ENCODE measurements at places on chromosomes 6 and 20. TPM values are rescaled to one million over a fixed set of nuclear protein-coding genes. Genes with fewer than 3 reads are reported as not detected.

Gene ADTRP
- total RNA-seq, result 19.3 TPM

Gene EPPIN
- total RNA-seq, result not detected

Gene FUCA2
- total RNA-seq, result 69.9 TPM

Gene HLA-E
- 979 TPM for total RNA-seq

Gene SNRPB
- 122 TPM for total RNA-seq

Gene IYD
- total RNA-seq, result 0.98 TPM

Gene OLIG3
- total RNA-seq, result not detected

Gene UBE2V1
- 78.7 TPM for total RNA-seq

Gene CFAP206
- 2.3 TPM for total RNA-seq

DNA sequence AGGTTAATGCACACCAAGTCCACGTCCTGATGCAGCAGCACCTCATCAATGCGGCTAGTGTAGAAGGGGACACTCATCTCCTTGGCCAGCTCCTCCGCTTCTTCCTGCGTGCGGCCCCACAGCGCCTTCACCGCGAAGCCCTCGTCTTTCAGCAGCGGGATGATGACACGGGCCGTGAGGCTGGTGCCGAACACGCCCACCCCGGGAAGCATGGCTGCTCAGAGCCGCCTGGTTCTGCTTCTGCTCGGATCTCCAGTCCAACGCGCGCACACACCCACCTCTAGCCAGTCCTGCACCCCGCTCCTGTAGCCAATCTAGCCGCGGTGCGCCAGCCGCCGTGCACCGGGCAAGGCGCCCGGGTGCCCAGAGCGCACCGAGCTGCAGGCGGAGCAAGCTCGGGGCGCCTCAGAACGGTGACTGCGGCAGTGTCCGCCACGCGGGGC is 700 bp downstream of the GFOD1 start:
- no peaks in the 10 kb centered on the region for H3K27me3 ChIP-seq
- peaks cover 24% of the 10 kb centered on the region for H3K4me1 ChIP-seq
- no peaks in the 10 kb centered on the region for H3K36me3 ChIP-seq

DNA sequence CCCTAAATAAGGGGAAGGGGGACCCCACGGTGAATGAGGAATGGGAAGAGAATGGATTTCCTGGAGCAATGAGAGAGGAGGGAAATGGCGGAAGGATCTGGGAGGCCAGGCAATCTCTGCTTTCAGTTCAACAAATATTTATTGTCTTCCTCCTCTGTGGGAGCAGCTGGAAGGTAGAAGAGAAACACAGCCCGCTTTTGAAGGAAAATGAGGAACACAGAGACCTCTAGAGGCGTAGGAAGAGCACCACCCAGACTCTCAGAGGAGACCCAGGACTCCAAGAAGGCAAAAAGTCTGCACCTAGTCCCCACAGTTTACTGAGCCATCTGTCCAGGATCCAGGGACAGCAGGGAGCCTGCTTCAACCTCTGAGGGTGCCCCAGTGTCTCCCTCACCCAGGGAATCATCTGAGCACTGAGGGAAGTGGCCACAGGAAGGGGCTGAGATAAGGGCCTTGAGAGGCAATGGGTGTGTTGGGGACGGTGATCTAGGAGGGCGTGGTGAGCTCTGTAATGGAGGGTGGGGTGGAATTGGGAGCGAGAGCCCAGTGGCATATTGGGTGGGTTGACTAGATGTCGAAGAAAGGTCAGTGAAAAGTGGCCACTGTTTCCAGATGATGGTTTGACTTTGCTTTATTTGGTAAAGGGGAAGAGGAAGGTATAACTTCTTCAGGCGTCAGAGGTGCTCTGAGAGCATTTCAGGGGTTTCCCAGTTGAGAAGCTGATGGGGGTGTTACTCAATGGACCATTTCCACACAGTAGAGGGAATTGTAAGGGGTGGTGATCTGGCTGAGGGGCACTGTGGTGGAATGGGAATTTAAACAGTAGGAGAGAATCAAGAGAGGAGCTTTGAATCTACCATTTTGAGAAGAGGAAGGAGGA is 610 bp downstream of the PSORS1C1 start:
- H3K36me3 ChIP-seq, result no peaks in the 10 kb centered on the region
- H3K27ac ChIP-seq, result peak overlapping the region; percentile 69
- peaks cover 8% of the 10 kb centered on the region for H3K4me1 ChIP-seq
- H3K27me3 ChIP-seq, result no peaks in the 10 kb centered on the region

DNA sequence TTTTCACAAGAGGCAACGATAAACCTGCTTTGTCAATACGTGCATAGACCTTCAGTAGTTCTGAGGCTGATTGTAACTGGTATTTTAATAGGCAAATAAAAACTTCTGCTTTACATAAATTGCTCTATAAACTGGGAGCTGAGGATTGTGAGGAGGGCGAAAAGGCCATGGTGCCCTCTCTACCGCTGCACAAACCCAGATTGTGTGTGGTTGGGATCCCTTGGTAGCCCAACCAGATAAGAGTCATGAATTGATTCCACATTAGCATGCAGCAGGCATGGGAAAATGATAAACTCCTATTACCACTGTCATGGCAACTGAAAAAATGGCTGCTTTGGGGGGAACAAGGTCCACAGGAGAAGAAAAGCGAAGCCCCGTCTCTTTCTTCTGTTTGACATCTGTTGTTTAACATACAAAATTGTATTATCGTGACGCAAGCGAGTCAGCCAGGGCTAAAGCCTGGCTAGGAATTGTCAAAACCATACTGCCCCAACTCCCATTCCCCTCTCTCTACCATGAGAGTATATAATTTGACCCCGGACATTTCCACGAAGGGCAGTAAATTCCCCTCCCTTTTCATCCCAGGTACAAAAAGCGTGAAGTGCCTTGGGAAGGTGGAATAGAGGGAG is 157.8 kb upstream of the SALL4 start:
- DNase-seq, result no peak
- H3K4me3 ChIP-seq, result no peak overlapping the region
- H3K36me3 ChIP-seq, result no peaks in the 10 kb centered on the region
- no peak overlapping the region for H3K27ac ChIP-seq

- no peak for DNase-seq
- H3K27ac ChIP-seq, result no peak overlapping the region
- no peak overlapping the region for H3K4me3 ChIP-seq
- no peaks in the 10 kb centered on the region for H3K36me3 ChIP-seq
- H3K27me3 ChIP-seq, result no peaks in the 10 kb centered on the region
These were observed 6.7 kb downstream of the BCLAF1 start for GRCh38 chr6:136282906-136283305.

- DNase-seq, result no peak
- no peaks in the 10 kb centered on the region for H3K27me3 ChIP-seq
- H3K4me3 ChIP-seq, result no peak overlapping the region
- H3K27ac ChIP-seq, result no peak overlapping the region
These were observed 174.1 kb downstream of the CARMIL1 start for GRCh38 chr6:25453288-25453687.

- H3K27ac ChIP-seq, result no peak overlapping the region
- H3K36me3 ChIP-seq, result peaks cover 38% of the 10 kb centered on the region
- no peaks in the 10 kb centered on the region for H3K27me3 ChIP-seq
- no peak for DNase-seq
- H3K4me1 ChIP-seq, result no peaks in the 10 kb centered on the region
These were observed 90.6 kb downstream of the MAP3K4 start for GRCh38 chr6:161082215-161082614.

GRCh38 chr6:71336901-71337300 is 48.3 kb downstream of the OGFRL1 start:
- DNase-seq, result no peak
- H3K36me3 ChIP-seq, result no peaks in the 10 kb centered on the region
- H3K27me3 ChIP-seq, result no peaks in the 10 kb centered on the region
- H3K4me1 ChIP-seq, result peaks cover 18% of the 10 kb centered on the region
- H3K4me3 ChIP-seq, result no peak overlapping the region

- H3K27me3 ChIP-seq, result no peaks in the 10 kb centered on the region
- peak overlapping the region; percentile 75 for H3K27ac ChIP-seq
- no peaks in the 10 kb centered on the region for H3K36me3 ChIP-seq
- H3K4me3 ChIP-seq, result no peak overlapping the region
These were observed 1.8 kb downstream of the ZNF831 start for GRCh38 chr20:59165396-59165795.

DNA sequence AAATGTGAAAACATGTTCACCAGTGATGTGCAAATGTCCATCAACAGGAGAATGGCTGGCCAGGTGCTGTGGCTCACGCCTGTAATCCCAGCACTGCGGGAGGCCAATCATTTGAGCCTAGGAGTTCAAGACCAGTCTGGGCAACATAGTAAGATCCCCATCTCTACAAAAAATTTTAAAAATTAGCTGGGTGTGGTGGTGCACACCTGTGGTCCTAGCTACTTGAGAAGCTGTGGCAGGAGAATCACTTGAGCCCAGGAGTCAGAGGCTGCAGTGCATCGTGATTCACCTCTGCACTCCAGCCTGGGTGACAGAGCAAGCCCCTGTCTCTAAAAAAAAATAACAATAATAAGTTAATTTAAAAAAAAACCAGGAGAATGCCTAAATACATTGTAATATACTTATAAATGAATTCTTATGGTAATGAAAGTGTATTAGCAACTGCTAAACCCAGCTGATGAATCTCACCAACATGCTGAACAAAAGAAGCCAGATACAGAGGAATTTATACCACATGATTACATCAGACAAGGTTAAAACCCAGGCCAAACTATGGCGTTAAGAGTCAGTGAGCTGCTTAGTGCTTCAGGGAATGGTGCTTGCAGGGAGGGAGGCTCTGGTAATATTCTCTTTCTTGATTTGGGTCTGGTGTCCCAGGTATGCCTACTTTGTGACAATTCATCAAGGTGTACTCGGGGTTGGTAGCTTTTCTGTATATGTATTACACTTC is 36.4 kb downstream of the RPP40 start:
- no peaks in the 10 kb centered on the region for H3K36me3 ChIP-seq
- no peaks in the 10 kb centered on the region for H3K27me3 ChIP-seq
- no peak overlapping the region for H3K27ac ChIP-seq
- H3K4me3 ChIP-seq, result no peak overlapping the region
- DNase-seq, result no peak

DNA sequence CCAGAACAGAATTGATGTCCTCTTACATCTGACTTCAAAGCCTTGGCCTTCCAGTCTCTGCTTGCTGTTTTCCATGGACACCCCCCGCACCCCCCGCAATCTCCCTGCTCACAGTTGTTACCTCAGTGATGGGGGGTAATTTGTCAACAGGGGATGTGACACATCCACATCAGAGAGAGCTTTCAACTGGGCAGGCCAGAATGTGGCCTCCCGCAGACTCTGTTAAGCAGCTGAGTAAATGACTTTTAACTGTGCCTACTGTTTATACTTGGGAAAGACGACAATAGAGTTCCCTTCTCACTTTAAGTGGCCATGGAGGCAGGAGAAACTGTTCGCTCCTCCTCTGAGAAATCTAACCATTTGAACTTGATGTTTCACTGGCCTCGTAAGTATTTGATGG is 51.0 kb downstream of the TXNDC5 start:
- H3K27me3 ChIP-seq, result no peaks in the 10 kb centered on the region
- H3K4me1 ChIP-seq, result no peaks in the 10 kb centered on the region
- no peak overlapping the region for H3K27ac ChIP-seq
- H3K36me3 ChIP-seq, result peaks cover 11% of the 10 kb centered on the region

DNA sequence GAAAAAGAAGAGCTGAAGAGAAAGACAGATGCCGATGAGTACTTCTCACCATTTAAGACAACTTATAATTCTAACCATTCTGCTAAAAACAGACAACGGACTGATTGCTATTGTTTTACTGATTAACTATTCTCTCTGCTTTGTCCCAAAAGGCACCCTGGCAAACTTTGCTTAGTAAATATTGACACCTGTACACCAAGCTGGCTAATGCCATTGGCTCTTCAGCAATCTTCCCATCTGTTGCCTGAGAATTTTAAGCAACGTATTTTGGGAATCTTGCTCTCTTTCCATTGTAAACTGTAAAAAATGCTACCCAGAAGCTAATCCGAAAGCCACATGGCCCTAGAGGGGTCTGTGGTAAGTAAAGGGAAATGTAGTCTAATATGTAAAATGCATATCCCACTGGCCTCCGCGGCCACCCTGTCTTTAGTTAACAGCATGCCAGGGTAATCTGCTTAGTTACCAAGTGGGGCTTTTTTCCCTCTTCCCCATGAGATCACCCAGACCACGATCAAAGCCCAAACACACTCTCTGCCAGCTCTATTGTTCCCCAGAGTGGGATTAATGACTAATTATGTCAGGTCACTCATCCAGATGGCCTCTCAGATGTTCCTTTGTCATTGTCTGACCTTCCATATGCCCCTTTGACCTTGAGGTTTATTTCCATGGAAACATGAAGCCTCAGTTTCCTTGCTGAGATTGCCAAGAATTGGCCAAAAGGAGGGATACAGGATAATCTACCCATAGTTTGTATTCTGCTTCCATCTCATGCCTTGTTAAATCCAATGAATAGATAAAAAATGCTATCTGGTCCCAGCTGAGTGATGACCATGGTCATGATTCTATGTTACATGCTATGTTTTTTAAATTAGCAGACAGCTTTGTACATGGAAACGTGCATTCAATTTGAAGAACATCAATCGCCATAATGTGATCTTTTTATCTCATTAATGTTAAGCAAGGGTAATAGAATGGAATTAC is 216.4 kb upstream of the MCHR2 start:
- no peak overlapping the region for H3K27ac ChIP-seq
- no peak overlapping the region for H3K4me3 ChIP-seq
- H3K4me1 ChIP-seq, result no peaks in the 10 kb centered on the region
- DNase-seq, result no peak
- no peaks in the 10 kb centered on the region for H3K27me3 ChIP-seq

GRCh38 chr6:75084872-75085381 is 120.9 kb downstream of the COL12A1 start:
- no peaks in the 10 kb centered on the region for H3K36me3 ChIP-seq
- peak; percentile 37 for DNase-seq
- no peak overlapping the region for H3K27ac ChIP-seq
- no peaks in the 10 kb centered on the region for H3K4me1 ChIP-seq
- H3K4me3 ChIP-seq, result peak overlapping the region; percentile 34

DNA sequence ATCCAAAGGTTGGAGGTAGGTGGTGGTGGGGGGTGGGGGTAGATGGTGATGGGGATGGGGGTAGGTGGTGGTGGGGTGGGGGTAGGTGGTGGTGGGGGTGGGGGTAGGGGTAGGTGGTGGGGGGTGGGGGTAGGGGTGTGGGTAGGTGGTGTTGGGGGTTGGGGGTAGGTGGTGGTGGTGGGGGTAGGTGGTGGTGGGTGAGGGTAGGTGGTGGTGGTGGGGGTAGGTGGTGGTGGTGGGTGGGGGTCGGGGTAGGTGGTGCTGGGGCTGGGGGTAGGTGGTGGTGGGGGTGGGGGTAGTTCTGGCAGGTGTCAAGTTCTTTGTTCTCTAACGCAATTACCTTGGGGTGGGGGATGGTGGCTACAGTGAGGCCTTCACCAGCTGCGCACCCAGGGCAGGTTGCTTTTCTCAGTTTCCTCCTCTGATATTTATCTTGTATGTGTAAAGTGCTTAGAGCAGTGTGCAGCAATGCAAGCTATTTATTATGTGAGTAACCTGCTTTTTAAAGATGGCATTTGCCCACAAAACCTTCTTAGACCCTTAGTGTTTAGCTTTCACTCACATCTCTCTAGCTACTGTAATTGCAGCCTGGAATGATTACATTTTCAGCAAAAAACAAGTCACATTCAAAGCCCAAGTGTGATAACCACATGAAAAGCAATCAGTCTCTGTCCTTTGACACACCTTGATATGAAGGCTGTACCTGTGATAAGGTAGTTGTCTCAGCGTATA is 8.2 kb upstream of the CCDC167 start:
- no peak for DNase-seq
- H3K27me3 ChIP-seq, result no peaks in the 10 kb centered on the region
- H3K4me1 ChIP-seq, result no peaks in the 10 kb centered on the region
